ENCODE measurements at places on chromosomes 3 and 15.

DNA sequence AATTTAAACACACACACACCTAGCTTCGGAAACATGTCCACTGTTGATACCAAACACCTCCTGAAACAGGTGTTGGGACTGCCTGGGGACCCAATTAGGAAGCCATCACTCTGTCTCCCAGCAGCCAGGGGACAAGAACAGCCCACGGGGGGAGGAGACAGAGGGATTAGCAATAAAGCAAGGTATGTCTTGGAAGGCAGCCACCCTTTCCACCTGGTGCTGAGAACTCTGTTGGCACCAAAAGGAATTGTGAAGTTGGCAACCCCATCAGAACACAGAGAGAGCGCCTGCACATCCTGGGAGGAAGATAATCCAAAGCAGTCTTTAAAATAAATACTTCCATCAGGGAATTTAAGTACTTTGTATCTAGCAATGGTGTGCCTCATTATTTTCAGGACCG is 111.0 kb downstream of the ADAMTS17 start:
- DNase-seq: no peak

DNA sequence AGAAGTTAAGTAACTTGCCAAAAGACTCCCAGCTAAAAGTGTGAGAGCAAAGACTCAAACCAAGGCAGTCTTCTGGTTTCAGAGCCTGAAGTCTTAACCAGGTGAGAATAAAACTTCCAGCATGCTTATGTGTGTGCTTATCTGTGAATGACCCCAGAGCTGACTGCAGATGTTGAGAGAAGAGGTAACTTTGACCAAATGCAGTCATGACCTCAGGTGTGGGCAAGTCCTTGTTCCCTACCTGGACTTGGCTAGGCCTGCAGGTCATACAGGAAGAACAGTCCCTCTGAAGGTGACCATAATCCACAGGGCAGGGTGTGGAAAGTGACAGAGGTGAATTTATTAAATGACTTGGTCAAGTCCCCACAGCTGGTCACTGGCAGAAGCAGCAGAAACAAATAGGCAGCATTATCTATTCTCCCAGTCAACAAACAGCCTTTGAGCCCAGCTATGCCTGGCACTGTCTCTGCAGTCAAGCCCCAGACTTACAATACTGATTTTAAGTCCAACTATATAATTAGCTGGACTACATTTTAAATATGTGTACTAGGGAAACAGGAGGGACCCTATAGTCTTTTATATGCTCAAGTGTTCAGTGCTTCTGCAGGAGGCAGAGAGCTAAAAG is 3.0 kb upstream of the CPEB1 start:
- no peak for DNase-seq

DNA sequence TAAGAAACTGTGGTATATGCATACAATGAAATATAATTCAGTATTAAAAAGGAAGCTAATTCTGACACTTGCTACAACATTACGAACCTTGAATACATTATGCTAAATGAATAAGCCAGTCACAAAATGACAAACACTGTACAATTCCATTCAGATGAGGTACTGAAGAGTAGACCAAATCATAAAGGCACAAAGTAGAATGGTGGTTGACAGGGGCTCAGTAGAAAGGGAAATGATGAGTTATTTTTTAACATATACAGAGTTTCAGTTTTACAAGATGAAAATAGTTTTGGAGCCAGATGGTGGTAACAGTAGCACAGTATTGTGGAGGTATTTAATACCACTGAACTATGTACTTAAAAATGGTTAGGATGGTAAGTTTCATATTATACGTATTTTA is 254.6 kb upstream of the RBMS3 start:
- no peak for DNase-seq

- peak; percentile 15 for DNase-seq
Observed at GRCh38 chr15:39079296-39079847, 501.5 kb upstream of the THBS1 start.

DNA sequence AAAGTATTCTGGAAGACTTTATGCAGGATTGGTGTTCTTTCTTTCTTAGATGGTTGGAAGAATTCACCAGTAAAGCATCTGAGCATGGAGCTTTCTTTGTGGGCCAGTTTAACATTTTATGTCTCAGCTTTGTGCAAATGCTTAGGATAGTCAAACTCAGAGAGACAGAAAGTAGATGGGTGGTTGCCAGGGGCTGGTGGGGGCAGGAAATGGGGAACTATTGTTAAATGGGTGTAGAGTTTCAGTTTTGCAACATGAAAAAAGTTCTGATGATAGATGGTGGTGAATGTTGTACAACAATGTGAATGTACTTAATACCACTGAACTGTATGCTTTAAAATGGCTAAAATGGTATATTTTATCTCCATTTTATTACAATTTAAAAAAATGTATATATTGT is 24.8 kb downstream of the SPCS1 start:
- no peak for DNase-seq

GRCh38 chr3:111747490-111747889 is 111.6 kb upstream of the PHLDB2 start:
- DNase-seq: no peak

DNA sequence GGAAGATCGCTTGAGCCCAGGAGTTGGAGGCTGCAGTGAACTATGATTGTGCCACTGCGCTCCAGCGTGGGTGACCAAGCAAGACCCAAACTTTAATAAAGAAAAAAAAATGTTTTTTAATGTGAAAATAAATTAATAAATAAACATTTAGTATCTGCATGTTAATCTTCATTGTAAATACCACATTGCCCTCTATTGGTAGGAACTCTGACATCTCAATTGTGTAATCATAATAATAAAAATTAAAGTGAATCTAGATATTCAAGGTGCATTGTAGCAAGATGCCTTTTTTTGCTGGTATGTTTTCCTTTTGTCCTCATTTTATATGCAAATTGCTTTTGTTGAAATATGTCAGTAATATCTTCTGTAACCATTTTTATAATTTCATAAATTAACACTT is 95.0 kb upstream of the LIMD1 start:
- peak; percentile 56 for DNase-seq

DNA sequence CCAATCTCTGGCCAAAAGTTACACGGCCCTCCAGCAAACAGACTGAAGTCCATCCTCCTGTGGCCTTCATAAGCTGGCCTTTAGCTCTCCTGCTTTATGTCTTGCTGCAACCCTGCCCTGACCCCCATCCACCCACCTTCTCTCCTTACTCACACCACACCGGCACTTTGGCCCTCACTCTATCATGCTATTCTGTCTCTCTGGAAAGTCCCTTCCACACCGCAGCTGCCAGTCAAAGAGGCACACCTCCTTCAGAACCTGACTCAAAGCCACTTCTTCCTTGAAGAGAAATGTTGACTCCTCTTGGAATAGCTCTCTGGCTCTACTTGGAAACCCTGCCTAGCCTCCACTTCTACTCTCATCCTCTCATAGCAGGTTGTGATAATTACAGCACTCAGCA is 4.5 kb downstream of the GPR156 start:
- no peak for DNase-seq

- DNase-seq: no peak
Observed at GRCh38 chr15:73985101-73985873, 6.8 kb downstream of the STOML1 start.

DNA sequence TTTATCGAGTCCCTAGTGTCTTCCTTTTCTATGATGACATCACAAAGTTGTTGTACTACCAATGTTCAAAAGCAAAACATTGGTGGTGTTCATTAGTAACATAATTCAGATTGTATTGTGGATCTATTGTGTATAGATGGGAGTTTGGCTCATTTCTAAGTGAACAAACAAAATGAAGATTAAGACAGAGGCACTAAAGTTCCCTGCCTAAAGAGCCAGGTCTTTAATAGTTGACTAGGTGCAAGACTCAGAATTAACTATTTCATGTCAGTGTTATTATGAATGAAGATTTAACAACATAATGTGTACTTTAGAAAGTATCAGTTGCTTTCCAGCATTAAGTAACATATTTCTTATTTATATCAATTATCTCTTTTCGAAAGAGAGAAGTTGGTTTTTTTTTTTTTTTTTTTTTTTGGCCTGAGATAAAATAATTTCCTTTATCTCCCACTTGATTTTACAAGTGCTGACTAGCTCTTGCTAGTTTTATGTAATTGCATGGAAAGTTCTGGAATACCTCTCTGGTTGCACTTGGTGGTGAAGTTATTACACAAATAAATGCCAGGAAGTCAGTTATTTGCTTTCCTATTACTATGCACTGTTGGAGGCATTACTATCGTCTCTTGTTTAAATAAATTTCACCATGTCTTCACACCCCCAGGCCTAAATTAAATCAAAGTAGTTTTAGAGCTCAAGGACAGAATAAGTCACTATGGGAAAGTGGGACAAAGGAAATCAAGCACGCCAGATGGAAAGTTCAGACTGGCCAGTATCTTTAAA is 48.7 kb downstream of the NAALADL2 start:
- DNase-seq: no peak

DNA sequence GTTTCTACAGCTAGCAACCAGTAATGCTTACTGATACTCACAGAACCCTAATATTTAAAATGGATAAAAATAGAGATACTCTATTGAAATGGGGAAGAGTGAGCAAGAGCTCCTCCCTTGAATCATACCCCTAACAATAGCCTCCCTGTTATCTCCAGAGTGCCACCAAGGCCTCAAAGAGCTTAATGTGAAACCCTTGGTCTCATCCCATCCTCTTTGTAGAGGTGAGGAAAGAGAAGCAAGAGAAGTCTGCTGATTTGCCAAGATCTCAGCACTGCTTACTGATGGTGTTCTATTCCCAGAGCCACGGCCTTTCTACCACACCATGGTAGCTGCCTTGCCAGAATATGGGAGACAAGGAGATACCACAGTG is 463.4 kb upstream of the PROK2 start:
- no peak for DNase-seq

DNA sequence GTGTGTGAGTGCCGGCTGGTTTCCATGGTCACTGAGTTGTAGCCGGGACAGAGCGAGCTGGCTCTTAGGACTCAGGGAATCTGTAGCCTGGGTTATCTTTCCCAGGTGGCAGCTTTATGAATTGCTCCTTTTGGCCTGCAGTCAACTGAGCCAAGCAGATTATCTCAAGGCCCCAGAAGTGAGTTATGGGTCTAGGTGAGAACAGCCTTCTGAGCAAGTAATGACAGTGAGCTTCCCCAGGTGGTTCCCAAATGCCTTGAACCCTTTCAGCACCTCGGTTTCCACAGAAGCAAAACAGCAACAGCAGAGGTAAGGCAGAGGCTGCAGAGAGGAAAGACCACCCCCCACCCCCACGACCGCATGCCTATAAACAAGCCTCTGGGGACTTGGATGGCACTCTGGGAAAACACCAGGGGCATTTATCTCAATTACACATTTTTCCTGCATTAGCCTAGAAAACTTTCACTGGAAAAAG is 56.7 kb upstream of the DGKG start:
- DNase-seq: no peak

- DNase-seq: no peak
Observed at GRCh38 chr15:79341396-79341795, 30.5 kb downstream of the TMED3 start.

DNA sequence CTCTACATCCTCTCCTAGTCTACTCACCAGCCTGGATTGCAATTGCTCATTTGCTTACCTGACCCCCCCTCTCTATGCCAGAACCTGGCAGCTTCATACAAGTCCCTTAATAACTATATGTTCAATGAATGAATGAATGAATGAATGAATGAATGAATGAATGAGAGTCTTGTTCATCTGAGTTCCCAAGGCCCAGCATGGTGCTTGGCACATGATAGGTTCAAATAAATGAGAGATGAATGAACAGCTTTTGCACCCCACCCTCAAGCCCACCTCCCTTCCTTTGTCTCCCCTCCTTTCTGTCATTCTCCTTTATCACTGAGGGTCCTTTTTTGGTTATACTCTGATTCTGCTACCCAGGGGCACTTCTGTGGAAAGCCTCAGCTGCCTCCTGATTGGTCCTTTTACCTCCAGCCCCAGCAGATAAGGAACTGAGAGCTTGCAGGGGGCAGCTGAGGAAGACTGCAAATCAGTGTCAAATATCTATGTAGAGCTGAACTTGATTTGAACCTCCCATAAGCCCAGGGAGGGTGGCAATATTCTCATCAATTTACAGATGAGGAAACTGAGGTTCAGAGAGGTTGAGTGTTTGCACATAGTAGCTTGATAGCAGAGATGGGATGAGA is 54.1 kb upstream of the CHRNB4 start:
- DNase-seq: no peak

DNA sequence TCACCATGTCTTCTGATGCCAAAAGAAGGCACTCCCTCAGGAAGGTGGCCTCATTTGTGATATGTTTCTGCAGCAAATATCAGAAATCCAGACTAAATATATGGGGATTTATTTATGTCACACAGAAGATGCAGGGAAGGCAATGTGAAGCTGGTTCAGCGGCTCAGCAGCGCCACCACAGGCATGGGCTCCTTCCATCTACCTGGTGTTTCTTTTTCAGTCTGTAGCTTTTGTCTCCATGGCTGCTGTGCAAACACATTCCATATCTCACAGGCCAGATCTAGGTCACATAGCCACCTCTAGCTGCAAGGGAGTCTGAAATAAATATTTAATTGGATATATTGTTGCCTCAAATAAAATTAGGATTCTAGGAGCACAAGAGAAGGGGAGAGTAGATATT is 502.1 kb upstream of the IL12A start:
- DNase-seq: no peak

DNA sequence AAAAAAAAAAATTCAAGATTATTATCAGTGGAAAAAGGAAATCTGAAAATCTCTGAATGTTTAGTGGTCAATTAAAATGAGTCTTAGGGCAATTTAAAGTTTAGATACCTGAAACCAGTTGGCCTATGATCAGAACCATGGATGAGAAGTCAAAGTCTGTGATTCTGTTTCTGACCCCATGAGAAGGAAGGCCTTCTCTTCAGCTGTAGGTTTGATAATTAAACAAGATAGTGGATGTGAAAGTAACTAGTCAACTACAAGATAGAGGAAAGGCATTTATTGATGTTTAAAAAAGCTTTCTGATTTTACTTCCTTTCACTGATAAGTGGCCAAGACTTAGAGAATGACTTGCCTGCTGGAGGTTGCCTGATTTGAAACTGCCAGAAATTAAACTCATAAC is 8.7 kb downstream of the PLS1 start:
- DNase-seq: no peak

GRCh38 chr15:98800437-98801233 is 152.3 kb downstream of the IGF1R start:
- peak; percentile 71 for DNase-seq

DNA sequence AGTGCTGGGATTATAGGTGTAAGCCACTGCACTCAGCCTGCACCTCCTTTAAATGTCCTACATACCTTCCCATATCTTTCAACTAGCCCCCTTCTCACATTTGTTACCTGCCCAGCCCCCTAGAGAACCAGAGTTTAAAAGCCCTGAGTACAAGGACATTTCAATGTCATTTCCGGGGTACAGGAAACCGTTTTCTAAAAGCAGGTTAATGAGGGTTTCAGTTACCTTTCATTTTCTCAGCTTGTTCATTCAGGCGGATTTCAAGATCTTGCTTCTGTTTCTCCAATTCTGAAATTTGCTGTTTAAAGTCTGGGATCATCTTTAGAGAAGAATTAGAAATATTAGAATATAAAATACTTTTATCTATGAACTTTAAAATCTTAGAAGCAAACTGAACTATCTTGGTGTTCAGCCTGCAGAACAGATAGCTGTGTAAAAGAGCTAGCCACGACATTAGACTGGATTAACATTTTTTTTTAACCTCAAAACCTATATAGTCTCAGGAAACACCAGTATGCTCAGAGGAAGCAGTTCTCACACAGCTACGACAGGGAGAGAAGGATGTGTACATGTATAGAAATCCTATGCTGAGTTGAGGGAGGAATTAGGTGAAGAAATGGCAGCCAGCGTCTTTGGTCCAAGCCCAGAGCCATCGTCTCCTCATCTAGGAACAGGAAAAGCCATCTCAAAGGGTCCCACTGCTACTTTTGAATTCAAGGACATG is 29.9 kb upstream of the GNB5 start:
- DNase-seq: no peak
